ENCODE measurements at places on chromosomes 16 and 17.
A peak's percentile ranks its signal among the peaks of the same experiment; 100 is the strongest.

GRCh38 chr17:65057531-65058090, 1.1 kb upstream of the GNA13 start:
- no peak for DNase-seq

- DNase-seq, result peak; percentile 27
These were observed 2.5 kb downstream of the SSH2 start for GRCh38 chr17:29927546-29927945.

DNA sequence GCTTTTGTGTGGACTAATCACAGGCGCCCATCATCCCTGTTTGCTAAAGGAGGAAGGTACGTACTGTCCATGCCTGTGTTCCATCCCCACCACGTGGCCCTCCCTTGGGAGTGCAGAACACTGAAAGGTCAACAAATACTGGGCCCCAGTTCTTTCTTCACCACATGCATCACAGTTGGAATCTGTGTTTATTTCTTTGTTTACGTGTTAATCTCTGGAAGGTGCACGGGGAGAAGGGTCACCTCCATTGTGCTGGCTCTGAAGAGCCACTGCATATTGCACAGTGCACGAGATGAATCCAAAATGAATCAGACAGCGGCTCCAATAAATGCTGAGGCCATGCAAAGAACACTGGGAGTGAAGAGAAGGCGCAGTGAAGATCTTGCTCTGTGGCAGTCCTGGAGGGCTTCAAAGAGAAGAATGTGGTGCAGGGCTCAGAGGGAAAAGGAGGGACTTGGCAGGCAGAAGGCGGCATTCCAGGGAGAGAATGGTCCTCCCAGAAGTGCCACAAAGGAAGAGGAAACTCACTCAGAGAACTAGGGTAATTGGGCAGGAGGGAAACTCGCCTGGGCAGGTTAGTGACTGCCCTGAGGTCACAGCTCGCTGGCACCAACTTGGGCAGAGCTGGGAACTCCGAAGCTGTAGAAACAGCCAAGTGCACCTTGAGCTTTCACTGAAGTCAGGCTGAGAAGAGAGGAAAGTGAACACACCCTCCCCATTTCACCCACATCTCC, 3.7 kb downstream of the RPH3AL start:
- DNase-seq, result no peak

GRCh38 chr16:626787-627453, 3.9 kb upstream of the WFIKKN1 start:
- DNase-seq, result peak; percentile 96

DNA sequence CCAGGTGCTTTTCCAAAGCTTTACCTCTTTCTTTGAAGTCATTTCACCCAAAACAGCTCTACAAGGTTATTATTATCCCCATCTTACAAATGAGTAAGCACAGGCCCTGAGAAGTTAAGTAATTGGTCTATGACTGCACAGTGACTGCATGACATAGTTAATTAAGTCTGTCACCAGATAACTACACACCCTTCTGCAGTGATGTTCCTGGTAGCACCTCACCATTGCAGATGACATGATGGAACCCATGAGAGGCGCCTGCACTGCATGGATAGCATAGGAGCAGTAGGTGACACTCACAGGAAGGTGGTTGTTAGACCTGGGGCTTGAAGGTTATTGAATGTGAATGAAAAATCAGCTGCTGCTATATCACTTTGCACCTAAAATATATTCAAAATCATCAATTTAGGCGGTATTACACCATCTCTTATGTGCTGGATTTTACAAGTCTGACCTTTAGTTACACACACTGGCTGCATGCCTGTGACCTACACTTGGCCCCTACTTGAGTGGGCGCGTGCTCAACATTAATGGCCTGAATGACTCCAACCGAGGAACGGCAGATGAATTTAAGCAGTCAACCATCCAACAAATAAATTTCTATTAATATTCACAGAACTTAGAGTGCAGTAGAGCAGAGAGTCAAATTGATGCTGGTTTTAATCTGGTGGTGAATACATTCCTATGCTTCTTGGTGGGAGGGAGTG, 239.6 kb downstream of the CDH11 start:
- DNase-seq, result no peak

- DNase-seq, result no peak
These were observed 35.5 kb upstream of the RPH3AL start for GRCh38 chr17:388087-388486.

- no peak for DNase-seq
These were observed 230.4 kb downstream of the PARN start for GRCh38 chr16:14399378-14400284.

GRCh38 chr16:72991211-72991610, 56.7 kb downstream of the ZFHX3 start:
- no peak for DNase-seq
